Hematopoietic multipotent progenitor cell treated with erythropoietin and hydrocortisone succinate and interleukin-3 and kit ligand, for 4 days (in vitro differentiated cells): ENCODE measurements at places on chromosomes 5 and 9.
A peak's percentile ranks its signal among the peaks of the same experiment; 100 is the strongest.

- no peak for DNase-seq
Measured at GRCh38 chr5:93511445-93511844, 69.6 kb downstream of the NR2F1-AS1 start.

DNA sequence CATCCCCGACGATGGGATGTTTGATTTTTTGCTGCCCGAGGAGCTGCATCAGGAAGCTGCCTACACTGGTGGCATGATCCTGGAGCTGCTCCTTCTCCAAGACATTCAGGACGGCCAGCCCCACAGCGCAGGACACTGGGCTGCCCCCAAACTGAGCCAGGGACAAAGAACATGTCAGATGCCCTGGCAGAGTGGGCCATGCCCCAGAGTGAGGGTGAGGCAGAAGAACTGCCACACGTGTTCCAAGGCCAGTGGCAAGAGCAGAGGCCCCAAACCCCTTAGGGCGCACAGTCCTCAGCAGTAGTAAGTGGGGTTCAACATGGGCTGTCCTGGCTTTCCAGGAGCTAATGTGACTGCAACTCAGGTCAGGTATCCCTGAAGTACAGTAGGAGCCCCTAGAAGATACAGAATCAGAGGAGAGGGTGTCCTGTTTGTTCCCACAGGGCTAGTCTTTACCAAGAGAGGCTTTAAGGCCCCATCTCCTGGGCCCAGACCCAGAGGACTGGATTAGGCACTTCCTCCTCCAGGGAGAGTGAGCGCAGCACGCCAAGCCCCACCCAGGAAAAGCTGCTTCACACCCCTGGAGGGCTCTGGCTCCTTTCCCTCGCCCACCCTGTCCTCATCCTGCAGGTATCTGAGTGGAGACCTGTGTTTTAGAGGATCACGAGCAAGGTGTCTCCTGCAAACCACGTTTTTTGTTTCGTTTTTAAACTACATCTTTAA lies 11.1 kb downstream of the HNRNPAB start:
- peak; percentile 36 for DNase-seq

DNA sequence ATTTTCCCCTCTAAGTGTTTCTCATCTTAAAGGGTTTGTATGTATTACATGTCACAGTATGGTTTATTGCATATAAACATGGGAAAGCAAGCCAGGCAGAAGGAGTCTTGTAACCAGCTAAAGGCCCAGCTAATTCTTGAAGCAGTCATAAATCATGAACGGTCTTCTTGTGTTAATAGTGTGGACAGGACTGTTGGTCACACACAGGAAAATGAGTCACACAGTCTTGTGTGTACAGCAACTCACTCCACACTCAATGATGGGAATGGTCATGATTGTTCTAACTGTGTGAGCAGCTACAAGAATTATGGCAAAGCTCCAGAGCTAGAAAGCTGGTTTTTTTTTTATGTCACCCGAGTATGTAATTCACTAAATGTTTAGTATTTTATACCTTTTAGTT lies 123.9 kb downstream of the GHR start:
- DNase-seq = no peak

DNA sequence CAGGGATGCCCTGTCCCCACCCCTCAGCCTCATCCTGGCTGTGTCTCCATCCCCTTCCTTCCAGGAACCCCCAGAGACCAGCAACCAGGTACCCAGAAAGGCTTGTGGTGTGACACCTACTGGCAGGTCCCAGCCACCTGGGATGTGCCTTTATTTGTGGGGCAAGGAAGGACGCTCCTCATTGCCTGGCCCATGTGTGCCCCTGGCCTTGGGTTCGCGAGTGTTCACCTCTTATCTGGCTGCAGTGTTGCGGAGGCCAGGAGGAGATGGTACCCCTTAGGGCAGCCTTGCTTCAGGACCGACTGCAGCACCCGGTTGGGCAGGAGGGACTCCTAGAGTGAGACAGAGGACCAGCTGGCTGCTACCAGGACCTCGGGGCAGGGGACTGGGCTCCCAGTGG lies 8.8 kb downstream of the C9orf50 start:
- no peak for DNase-seq

- no peak for DNase-seq
Measured at GRCh38 chr5:127899214-127899610, 184.4 kb upstream of the SLC12A2 start.

DNA sequence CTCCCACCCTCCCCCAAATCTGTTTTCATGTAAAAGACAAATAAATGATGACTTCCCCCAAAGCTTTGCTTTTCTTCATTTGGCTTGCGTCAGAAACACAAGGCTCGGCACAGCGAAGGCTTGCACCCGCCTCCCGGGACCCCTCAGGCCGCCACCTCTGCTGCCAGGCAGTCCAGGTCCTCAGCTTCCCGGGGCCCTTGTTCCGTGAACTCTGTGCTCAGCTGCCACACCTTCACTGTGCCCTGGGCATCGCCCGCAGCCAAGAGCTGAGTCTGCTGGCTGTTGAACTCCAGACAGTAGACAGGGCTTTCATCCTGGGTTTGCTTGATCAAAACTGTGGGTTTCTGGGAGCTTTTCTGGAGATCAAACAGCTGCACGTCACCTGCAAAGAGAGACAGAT lies 23.0 kb downstream of the DYNC2I2 start:
- no peak for DNase-seq

- no peak for DNase-seq
Measured at GRCh38 chr9:107214915-107215314, 68.2 kb upstream of the RAD23B start.

DNA sequence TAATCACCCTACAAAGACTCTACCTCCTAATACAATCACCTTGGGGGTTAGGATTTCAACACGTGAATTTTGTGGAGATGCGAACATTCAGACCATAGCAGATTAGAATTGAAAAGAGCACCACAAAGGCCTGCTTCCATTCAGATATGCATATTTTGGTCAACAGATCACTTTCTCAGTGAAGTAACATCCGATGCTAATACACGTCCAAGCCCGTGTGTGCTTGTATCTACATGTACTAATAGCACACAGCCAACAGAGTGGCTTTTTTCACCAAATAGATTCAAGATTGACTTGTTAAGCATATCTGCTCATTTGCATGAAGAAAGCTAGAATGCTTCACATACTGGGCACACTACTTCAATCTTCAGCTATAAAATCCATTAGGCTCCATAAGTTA lies 35.6 kb upstream of the SSBP2 start:
- no peak for DNase-seq

DNA sequence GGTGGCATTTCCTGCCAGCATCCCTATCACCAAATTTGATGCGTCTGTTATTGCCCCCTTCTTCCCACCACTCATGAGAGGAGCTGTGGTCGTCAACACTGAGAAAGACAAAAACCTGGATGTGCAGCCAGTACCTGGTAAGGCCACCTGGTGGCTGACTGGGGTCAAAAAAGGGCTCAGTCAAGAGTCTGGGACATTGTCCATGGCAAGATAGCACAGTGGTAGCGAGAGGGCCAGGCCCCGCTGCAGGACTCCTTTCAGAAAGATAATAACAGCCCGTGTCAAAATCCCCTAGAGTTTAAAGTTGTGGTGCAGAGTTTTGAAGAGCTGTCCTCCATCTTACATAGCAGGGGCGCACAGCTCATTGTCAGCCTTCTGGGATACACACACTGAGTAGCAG lies 40.8 kb downstream of the CSF1R start:
- peak; percentile 71 for DNase-seq
